ENCODE measurements at places on chromosomes 3 and 15.

DNA sequence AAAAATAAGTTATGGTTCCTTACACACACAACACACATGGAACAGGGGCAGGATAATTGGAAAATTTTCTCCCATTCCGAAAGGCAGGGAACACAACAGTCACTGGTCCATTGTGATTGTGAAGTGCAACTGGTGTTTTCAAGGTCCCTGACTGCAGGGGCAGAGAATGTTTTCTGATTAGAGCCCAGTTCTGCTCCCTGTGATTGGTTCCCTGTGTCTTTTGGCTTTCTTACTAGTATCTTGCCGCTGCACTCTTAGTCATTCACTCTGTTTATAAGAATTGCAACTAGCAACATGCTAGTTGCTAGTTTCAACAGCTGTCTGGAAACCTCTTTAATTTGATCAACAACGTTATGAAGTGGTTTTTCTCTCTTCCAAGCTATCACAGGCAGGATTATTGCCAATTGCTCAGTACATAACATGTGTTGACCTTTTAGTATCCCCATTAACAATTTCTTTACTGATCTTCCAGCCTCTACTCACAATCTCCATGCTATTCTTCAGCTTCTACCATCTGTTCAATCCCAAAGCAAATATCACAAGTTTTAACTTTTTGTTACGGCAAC is 177.5 kb downstream of the EPHA6 start:
- no peak for DNase-seq

GRCh38 chr15:44066211-44066827 is 128.8 kb downstream of the FRMD5 start:
- DNase-seq, result peak; percentile 39

GRCh38 chr3:14467814-14468620 is 65.6 kb downstream of the SLC6A6 start:
- peak; percentile 23 for DNase-seq

- DNase-seq, result no peak
These were observed 25.7 kb downstream of the TKT start for GRCh38 chr3:53230041-53230621.

- DNase-seq, result no peak
These were observed 291.0 kb downstream of the CLSTN2 start for GRCh38 chr3:140225996-140226395.

DNA sequence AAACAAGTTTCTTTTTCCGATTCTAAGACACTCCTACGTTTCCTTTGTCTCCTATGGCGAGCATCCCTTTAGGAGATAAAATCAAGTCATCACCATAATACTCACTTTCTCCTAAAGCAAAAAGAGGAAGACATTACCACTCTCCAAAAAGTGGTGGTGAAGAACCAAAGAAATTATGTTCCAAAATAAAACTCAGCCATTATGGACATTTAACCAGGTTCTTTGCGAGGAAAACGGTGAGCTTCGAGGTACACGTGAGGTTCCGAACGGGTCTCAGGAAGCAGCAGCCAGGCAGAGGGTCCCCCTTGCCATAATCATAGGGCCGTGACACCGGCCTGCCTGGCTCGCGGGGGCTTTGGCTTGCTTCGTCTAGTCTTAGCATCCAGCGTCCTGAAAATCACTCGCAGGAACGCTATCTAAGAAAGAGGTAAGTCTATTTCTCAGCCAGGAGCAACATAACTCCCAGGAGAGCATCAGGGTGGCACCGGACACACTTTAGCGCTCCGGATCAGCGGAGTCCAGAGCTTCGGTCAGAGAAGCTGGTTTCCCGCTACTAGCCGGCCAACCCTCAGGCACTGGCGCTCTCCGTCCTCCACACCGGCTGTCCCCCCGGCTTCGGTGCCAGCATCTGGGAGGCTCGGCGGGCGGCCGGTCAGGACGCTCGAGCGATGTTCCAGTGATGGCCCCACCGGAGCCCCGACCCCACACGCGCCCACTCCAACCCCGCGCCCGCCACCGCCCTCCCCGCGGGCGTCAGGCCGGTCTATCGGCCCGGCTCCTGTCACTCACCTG is 581 bp downstream of the IP6K1 start:
- peak; percentile 15 for DNase-seq

DNA sequence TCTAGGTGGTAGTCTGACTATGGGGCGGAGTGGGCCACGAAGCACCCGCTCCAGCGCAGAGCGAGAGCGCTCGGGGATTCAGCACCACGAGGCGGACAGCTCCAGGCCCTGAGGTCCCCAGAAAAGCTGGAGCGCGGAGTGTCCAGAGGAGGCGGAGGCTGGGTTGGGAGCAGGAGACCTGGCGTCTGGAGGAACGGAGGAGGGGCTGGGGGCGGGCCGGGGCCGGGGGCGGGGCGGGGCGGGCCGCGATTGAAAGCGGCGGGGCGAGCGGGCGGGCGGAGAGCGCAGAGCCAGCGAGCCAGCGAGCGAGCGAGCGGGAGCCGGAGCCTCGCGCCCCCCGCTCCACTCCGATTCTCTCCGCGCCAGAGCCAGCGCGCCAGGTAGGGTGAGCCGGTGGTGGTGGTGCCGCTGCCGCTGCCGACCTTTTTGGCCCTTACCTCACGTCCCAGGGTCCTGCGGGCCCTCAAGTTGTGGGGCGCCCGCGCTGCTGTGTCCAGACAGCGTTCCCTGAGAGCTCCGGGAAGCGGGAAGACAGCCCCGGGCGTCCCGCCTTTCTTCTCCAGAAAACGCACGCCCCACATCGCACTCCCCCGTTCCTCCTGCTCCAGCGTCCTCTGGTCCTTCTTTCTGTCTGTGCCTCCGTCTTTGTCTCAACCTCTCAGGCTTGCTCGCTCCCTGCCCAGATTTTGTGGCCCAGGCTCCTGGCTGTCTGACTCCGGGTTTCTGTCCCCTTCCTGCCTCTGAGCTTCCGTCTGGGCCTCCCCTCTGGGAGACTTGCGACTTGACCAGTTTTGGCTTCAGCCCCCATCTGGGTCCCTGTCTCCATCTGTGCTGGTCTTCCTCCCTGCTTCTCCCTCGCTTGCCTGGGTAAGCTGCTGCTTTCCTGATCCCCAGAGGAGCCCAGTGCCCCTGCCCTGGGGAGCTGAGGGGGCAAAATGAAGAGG is at the start of gene GRM2:
Gene GRM2 (plus strand): TSS at position 281 of the 944 bp plus-strand sequence. CDS start 1,916 bp downstream, outside the sequence.
- peak; percentile 81 for DNase-seq

DNA sequence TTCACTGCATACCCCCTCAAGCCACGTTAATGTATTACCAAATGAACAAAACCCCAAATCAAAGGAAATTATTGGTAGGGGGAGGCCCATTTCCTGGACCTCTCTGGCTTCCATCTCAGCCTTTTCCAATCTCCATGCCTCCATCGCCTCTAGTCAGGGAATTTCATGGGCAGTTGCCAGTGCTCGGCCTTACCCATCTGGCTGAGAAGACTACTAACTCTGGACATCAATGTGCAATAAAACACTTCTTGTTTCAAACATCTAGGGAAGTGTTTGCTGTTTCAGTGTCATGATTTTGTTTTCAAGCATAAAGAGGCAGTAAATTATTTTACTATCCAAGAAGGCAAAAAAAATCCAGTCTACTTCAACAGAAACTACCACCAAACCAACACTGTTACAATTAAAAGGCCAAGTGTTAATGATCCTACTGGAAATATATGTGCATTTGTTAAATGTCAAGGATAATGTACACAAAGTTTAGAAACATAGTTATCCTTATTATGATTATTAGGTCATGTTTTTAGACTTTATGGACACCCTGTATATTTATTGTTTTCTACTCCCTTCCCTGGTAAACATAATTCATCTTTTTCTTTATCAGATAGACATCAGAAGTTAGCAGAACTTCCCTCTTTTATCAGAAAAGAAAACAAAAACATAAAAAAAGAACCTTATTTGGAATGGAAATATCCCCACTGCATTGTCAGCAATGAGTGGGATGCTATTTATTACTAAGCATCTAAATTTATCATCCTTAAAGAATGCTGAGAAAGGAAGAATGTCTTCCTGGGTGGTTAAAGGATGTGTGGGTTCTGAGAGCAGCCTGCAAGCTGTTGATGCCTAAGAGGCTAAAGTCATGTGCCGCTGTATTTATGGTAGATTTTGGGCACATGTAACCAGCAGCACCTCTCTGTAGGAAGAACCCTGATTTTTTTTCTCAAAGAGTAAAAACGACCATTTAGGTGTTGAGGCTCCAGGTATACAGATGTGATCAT is 15.2 kb downstream of the LDHAL6B start:
- no peak for DNase-seq

GRCh38 chr3:126664591-126665214 is 9.8 kb upstream of the TXNRD3 start:
- no peak for DNase-seq

DNA sequence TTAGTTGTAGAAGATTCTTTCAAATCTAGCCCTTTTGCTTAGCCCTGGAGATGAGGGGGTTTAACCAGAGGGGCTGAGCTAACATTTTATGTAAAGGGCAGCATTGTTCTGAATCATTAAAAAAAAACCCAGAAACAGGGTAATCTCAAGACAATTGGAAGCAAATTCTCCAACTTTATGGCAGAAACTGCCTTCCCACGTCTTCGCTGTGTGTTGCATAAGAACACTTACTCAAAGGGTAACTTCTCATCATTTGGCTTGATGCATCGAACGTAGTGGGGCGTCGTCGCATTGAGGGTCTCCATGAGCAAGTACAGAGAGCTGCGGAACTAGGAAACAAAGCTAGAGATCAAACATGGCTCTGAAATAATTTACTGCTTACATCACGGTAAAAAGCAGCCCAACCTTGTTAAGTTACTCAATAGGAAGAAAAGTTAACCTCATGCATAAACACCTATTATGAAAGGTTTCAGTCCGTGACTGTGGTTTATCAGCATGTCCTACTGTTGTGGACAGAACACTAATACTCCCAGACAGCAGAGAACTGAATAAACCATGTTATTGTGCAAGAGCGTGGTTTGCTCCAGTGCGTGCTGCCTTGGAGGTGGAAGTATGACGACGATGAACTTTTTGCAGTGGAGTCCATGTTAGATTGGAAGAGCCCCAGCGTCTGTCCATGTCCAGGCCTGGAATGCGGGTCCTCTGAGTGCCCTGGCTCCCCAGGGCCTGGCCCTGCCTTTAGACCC is 48.7 kb downstream of the MYO5C start:
- DNase-seq, result no peak

DNA sequence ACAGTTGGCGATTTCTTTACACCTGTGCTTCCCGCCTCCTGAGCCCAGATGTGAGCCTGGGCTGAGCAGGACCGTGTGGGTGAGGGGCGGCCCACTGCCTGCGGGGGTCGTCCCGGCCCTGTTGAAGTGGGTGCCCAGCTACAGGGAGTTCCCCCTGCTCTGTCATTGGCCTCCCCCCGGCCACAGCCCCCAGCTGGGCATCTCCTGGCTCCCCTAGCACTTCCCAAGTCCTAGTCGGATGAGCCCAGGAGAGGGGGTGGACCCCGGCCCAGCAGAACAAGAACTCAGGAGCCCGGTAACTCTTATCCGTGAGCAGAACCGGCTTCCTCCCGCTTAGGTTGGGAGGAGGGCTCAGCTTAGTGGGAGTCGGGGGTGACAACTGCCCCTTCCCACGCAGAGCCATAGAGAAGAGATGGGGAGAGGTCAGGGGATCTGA is 757 bp downstream of the PAQR5 start:
- no peak for DNase-seq
